Ureter (tissue), 1 donor: ENCODE measurements at places on chromosomes 4 and X.

- DNase-seq = no peak
Measured at GRCh38 chr4:63361628-63362027, 1047.6 kb downstream of the TECRL start.

DNA sequence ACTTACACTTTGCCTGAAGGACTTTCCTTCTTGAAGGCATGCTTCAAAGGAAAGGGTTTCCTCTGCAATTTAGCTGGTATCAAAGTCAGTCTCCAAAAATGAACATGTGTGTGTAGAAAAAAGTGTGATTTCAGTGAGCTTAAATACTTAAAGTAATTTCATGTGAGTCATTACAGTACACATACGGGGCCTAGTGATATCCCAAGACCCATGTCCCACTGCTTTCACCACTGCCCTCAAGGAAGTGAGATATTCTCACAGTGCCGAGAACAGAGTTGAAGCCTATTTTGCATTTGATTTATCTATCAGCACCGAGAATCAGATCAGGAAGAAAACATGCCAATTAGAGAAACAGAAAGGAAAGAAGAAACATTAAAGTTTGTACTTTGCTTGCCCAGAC, 61.0 kb downstream of the CHST7 start:
- DNase-seq = no peak

DNA sequence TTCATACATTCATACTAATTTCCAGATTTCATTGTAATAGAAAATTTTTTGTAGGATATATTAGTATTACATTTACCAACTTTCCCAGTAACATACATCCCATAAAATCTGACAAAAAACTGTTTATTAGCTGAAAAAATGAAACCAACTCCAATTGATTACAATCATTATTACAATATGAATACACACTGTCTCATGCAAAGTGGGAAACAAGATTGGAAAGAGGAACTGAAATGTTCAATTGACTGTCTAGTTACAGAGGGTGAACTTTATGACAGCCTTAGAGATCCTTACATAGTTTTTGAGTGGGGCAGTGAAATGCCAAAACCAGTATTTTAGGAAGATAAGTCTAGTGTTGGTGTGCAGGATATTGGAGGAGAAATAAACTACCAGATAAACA, 2.3 kb upstream of the AMBN start:
- DNase-seq = no peak

DNA sequence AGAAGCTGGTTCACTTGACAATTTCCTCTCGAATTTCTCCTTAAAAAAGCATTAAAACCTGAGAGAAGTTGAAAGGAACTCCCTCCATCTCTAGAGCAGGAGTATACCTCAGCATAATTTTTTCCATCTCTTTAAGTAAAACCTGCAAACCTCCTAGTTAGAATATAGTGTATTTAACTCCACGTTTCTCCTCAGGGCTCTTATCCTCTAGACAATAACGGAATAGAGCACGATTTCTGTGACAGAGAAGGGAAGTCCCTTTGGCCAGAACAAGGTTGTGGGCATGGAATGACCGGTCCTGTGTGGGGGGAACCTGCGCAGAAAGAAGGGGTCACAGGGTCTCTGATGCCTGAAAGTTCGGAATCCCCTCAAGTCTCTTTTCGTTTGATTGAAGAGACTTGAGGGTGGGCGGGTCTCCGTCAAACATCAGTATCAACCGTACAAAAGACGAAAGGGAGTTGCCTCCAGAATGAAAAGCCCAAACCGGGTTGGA, 697 bp downstream of the ZNF280C start:
- no peak for DNase-seq

DNA sequence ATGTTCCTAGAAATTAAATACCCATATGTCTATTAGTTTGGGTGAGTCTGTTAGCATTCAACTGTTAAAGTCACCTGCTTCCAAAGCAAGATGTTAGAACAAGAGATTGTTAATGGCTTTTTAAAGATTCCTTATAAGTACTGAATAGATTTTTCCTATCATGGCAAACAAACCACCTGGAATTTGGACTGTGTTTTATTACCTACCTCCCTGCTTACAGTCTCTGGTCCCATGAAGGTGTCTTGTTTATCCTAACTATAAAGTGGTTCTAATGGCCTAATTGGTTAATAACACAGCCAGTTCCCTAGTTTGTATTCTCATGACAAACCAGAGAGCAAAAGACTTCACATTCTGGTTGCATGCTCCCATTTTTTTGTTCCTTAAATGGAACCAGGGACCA, 149.5 kb downstream of the PPP1R2C start:
- no peak for DNase-seq

- DNase-seq = peak; percentile 39
Measured at GRCh38 chr4:2944091-2944482, 19.1 kb downstream of the NOP14 start.

GRCh38 chr4:88672987-88673386, 24.6 kb downstream of the NAP1L5 start:
- no peak for DNase-seq

GRCh38 chr4:39539089-39539611, 11.9 kb upstream of the UGDH start:
- DNase-seq = no peak

DNA sequence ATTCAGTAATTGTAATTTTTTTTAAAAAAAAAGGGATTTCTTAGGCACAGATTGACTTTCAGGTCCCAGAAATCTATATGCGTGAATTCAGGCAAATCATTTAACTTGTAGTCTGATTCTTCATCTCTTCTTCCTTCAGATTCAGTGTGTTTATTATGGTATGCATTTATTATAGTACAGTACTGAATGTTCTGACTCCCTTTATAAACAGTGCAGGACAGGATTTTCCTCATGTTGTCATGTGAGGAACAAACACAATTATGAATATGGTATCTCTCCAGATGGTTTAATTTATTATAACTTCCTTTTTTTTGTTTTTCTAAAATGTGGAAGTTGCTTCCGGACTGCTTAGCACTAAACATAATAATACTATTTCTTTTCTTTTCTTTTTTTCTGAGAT, 54.2 kb downstream of the RPS3A start:
- DNase-seq = no peak

DNA sequence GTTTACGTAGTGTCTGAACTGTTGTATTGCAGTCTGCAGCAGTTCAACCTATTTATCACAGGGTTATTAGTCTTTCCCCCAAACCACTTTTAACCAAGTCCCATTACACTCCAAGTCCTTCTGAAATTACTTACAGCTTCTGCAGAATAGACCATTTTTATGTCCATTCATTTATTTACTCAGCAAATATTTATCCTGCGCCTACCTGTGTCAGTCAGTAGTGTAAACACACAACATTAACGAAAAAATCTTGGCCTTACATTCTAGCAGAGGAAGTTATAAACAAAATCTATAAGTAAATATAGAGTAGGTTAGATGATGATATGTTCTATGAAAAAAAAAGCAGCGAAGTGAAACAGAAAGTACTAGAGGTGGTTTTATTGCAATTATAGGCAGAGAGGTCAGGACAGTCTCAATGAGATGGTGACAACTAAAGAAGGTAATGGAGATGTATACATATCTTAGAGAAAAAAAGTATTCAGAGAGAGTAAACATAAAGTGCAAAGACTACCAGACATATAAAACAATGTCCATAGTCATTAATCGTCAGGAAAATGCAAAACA, 534.7 kb downstream of the KCNIP4 start:
- DNase-seq = no peak

GRCh38 chr4:608236-608635, 17.1 kb upstream of the PDE6B start:
- DNase-seq = no peak

- DNase-seq = no peak
Measured at GRCh38 chr4:187236209-187236890, 512.7 kb upstream of the FAT1 start.

GRCh38 chr4:149986917-149987316, 91.3 kb upstream of the DCLK2 start:
- no peak for DNase-seq

GRCh38 chrX:40154250-40154852, 56.6 kb upstream of the BCOR start:
- no peak for DNase-seq

DNA sequence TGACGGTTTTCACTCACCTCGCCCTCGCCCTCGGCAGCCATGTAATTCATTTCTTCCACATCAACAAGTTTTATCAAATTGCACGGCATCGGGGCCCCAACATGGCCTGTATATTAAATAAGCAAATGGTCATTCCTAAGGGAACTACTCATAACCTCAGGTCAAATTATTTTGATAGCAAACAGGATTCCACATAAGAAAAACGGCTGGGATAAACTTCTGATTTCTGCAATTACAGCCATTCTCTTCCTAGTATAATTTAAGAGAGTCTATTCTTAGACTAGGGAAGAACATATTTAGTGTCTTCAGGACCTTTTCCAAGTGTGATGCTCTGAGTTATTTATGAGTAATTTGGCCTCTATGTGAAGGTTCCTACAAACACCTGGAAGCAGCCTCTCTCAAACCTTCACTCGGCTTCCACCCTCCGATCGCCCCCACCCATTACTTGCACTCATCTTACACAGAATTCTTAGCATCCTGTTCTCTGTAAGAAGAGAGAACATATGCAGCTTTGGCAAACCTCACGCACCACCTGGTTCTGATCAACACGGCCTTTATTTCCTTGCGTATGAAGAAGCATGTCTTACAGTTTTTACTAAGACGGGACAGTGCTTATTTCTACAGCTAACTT, 29.4 kb upstream of the CENPU start:
- DNase-seq = no peak

GRCh38 chr4:55866973-55867574, 13.6 kb downstream of the EXOC1 start:
- DNase-seq = no peak

DNA sequence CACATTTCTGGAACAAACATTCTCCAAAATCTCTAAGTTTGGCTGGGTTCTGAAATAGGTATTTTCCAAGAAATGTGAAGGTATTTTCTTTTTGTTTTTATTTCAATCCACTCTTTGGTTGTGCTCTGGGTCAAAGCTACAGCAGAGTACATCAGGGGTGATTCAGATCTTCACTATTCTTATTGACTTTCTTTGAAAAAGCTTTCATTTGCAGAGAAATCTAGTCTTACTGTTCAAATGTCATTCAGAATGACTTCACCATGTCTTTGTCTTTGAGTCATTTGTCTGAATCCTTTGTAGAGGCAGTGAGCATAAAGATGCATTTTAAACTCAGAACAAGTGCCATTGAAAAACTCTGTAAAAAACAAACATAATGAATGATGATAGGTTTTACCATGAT, 547.2 kb upstream of the ADGRL3 start:
- DNase-seq = no peak

DNA sequence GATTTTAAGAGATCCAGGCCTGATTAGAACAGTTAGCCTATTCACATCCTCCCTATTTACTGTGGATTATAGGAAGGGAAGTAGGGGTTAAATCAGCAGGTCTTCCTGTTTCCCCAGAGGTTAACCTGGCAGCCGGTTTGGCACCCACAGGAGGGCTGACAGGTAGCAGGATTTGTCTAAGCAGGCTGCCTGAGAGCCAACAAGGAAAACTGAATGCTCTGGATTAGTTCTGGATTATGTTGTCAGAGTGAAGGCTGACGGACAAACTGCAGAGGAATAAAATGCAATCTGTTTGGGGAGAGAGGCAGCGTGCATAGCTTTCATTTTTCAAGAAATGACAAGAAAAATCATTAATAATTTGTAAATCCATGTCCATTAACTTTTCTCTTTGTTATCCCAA, 397.1 kb upstream of the FAM241A start:
- DNase-seq = no peak

- no peak for DNase-seq
Measured at GRCh38 chr4:187183826-187184225, 460.2 kb upstream of the FAT1 start.

- DNase-seq = no peak
Measured at GRCh38 chrX:30039768-30040167, 175.6 kb upstream of the MAGEB2 start.

DNA sequence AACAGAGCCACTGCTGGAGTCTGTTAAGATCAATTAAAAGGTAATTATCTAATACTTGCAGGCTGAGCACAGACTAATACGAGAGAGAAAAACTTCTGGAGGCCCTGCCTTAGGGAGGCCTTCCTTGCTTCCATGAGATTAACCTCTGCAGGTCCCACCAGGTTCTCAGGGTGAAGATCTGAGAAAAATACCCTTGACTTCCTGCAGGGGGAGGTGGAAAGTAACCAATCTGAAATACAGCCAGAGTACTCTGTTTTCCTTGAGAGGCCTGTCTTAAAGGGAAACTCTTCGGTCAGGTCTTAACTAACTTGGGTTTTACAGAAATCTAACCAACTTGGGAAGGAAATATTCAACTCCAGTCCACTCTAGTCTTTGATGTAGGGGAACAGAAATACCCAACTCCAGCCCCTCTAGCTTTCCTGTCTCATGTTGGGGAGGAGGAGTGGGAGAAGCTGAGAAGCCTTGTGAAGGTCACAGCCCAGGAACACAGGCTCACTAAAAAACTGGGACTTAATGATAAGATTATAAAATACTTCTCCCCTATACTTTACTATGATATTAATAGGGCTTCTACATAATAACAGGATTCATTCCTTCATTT, 77.1 kb downstream of the TBCK start:
- DNase-seq = no peak

DNA sequence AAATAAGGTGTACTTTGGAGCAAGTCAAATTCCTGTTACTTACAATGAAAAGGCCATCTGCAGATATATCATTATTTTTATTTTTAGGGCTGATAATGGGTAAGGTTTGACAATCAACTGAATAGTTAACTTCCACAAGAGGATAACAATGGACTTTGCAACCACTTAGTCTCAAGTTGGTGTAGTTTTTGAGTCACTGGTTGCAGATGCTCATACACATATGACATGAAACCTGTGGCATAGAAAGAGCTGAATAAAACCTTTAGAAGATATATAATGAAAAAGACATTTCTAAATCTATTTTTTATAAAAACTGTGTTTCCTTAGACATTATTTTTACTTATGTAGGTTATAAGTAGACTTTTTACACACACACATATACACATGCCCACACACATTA, 2110.9 kb downstream of the PCDH7 start:
- no peak for DNase-seq

- no peak for DNase-seq
Measured at GRCh38 chr4:168317621-168318020, 931 bp downstream of the DDX60 start.

- DNase-seq = no peak
Measured at GRCh38 chr4:2924765-2925301, 38.4 kb downstream of the NOP14 start.

- DNase-seq = no peak
Measured at GRCh38 chr4:6200922-6201362, 593 bp upstream of the JAKMIP1 start.

GRCh38 chr4:138308356-138308755, 66.2 kb upstream of the SLC7A11 start:
- DNase-seq = no peak

DNA sequence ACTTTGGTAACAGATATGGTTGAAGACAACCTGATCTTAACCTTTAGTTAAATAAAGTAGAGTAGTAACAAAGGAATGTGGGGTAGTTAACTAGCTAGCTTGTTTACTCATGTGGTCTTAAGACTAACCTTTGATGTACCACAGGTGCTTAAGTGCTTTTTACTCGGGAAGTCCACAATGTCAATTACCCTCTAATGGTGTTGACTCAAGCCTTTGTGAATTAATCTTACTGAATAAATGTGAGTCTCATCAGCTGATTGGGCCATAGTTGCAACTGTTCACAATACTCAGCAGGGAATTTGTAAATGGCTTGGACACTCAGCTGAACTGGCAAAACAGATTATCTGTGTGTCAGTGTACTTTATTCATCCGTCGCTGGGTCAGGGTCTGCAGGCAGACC, 119.0 kb upstream of the UGT8 start:
- DNase-seq = no peak

GRCh38 chr4:150510176-150510865, 71.6 kb upstream of the MAB21L2 start:
- no peak for DNase-seq
